COLO829 (cell line): ENCODE measurements at places on chromosomes 13 and 19.

DNA sequence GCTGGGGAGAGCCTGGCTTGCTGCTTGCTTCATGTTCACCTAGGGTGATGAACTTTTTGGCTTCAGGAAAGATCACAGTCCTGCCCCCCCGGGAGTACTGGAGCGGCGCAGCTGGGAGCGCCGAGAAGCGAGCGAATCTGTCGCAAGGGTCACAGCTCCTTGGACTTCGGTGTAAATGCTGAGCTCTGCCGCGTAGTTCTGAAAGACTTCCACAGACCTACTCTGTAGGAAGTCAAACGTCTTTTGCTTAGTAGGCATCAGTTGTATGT, 2.7 kb downstream of the ING1 start:
- no peak for DNase-seq

DNA sequence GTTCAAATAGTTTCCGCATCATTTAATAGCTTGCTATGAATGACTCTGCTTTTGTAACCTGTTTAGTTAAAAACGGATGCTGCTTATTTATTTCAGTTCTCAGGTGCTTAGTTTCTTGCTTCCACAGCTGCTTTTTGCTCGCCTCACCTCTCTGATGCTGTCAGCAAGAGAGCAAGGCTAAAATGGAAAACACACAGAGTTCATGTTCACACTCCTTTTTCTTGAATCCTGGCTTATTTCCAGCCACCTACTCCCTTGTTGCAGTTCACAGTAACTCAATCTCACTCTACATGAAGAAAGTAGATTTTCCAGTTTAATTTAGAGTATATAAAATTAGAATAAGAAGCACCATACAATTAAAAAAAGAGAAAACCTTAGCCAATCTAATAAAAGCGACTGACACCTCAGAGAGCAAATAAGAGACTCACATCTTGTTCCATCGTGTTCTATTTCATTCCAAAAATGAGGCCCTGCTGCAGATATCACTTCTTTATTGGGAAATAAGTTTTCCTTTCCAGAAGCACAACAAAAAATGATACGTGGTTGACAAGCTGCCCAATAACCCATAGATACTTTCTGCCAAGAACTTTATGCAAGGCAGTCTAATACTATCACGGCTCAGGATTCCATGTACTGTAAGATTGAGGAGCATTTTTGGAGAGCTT, 326.1 kb upstream of the SLITRK1 start:
- no peak for DNase-seq

GRCh38 chr19:11963566-11964355, 1.1 kb upstream of the ZNF763 start:
- DNase-seq: peak; percentile 57

DNA sequence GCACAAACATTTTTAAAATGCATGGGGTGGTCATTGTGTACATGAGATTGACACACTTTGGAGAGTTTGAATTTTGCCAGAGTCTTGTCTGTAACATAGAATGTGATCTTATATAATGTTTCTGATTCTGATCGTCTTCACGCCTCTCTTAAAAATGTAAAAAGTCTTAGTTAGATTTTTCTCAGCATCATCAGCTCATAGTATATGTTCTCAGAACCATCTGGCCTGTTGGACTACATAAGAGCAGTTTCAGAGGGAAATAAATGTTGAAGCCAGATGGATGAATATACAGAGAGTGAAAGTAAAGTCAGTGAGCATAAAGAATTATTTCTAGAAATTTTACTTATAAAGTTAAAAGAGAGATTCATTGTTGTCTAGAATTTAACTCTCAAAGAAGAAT, 789.9 kb upstream of the MIR17HG start:
- DNase-seq: no peak

DNA sequence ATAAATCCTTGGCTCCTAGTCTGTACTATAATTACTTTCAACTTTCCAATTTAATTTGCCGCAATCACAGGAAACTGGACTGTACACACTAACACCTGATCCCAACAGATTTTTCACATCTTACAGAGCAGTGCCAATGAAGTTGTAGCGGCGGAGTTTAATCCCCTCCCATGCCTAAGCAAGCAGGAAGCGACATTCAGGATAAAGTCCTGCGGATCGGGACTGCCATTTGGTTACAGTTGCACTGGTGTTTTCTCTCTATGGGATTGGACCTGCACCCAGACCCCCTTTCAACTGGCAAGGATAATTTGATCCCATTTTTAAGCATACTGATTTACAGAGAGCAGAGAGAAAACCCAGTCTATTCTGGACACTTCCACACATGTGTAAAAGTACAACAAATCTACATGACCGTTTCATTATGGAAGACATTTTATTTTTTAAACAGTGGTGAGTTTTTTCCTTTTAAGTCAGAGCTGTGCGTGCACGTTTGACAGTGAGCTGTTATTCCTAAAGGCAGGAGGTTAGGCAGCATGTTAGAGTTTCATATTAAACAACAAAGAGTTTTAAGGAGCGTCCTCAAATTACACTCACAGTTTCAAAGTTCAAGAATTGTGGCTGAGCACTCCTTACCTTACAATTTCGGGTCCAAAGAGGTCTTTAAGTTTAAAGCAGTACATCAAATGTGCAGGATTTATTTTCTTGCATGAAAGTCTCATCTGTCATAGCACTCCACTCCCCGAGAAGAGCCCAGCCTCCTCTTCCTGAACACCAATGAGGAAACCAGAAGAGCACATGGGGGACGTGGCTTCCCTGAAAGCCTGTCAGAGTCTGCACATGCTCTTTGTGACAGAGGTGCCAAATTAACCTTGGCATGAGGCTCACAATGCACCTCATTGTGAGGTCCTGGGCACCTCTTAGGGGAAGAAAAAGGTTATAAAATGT, 141.6 kb upstream of the RFC3 start:
- peak; percentile 71 for DNase-seq

- peak; percentile 19 for DNase-seq
Measured at GRCh38 chr13:42762917-42763316, 18.5 kb upstream of the FAM216B start.

DNA sequence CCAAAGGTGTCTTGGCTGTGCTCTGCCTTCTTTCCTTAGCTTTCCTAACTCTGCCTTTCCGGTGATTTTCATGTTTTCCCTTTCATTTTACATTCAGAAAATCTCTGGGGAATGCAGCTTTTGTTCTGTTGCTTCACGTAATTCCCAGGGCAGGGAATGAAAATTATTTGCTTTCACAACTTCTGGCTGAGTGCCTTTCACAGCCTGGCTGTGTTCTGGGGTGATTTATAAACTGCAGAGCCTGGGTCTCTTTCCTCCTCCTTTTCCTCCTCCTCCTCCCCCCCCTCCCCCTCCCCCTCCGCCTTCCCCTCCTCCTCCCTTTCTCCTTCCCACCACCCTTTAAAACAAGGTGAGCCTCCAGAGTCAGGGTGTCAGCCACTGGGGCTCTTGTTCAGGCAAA, 84.3 kb downstream of the RNASEH2B start:
- DNase-seq: no peak

- DNase-seq: no peak
Measured at GRCh38 chr19:20359933-20360720, 193.1 kb downstream of the ZNF486 start.

DNA sequence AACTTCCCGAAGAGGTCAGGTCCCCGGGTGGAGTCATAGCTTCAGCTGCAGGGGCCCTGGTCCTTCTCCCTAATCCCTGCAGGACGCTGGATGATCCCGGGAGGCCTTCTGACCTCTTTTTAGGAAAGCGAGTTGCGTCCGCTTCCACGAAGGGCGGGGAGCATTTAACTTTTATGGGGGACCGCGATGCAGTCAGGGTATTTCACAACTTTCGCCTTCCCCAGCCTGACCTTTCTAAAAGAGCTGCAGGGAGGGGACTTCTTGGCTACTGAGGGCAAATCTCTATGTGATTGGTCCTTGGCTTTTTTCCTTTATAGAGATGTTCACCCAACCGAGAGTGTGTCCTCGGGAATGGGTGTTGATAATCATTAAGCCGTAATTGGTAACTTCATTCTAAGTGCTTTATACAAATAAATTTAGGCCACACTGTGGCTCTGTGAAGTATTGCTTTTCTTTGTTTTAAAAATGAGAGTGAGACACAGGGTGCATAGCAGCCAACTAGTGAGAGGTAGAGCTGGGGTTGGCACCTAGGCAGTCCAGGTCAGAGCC, 778 bp downstream of the ZNF230 start:
- no peak for DNase-seq

- no peak for DNase-seq
Measured at GRCh38 chr13:102799426-102800144, 666 bp downstream of the BIVM start.

- no peak for DNase-seq
Measured at GRCh38 chr13:71979616-71980015, 112.6 kb upstream of the DACH1 start.

GRCh38 chr19:48547722-48548121, 4.2 kb upstream of the SULT2B1 start:
- no peak for DNase-seq

GRCh38 chr19:31275068-31275334, 74.2 kb downstream of the TSHZ3 start:
- DNase-seq: no peak

DNA sequence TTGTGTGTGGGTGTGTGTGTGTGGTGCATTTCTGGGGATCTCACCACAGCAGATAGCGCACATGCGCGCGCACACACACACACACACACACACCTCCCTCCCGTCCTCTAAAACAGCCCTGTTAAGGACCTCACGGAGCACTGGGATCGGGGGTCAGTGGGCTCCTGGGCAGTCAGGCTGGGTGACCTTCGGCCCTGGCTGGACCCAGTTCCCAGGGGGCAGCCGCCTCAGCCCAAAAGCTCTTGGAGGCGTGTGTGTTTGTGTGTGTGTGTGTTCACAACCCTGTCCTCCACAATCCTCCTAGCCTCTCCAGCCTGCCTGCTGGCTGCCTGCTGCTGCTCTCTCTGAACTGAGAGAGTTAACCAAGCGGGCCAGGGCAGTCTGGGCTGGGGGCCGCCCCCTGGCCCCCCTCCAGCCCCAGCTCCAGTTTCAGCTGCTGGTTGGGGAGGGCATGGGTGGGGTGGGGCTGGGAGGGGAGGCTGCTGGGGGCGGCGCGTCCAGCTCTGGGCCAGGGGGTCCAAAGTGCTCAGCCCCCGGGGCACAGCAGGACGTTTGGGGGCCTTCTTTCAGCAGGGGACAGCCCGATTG, at the start of gene FXYD1:
FXYD1 (plus strand) TSS at position 520 of the 588 bp plus-strand sequence. CDS start 1,256 bp downstream, outside the sequence.
- no peak for DNase-seq

DNA sequence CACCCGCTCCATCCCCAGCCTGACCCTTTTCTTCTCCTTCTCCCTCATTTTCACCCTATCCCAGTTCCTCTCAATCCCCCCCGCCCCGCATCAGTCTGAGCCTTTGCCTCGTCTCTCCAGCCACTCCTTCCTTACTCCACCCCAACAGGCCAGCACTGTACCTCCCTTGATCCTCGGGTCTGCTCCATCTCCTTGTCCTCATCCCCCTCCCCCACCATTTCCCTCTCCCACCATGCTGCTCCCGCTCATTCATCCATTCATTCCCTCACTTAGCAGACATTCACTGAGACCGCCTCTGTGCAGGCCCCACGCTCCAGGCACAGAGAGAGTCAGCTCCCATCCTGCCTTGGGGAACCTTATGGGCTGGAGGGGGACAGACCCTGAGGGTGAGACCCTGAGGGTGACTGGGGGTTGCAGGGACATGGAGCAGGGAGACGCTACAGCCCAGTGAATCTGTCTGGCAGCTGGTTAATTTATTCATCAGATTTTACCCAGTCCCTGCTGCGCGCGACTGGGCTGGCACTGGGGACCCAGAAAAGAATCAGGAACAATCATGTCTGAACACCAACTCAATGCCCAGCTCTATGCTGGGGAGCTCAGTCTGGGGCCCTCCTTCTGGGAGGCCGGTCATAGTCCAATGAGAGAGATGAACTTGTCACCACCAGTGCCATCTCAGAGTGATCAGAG, 881 bp downstream of the ARHGAP33 start:
- no peak for DNase-seq

- DNase-seq: no peak
Measured at GRCh38 chr13:60850526-60850925, 453.5 kb downstream of the TDRD3 start.

DNA sequence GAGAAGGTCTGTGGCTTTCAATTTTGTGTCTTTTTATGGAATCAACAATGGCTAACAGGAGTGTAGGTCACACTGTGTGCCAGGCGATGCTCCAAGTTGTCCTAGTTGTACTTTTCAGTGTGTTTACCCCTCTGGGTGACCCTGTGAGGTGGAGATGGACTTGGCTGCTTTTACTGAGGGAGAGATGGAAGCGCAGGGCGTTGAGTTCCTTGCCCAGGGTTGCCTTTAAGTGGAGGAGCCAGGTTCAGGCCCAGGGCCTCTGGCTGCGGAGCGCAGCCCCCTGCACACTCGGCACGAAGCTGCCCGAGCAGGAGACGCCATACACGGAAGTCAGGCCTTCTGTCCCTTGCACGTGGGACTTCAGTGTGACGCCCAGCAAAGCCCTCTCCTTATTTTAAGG, 112.8 kb downstream of the RAB20 start:
- no peak for DNase-seq

DNA sequence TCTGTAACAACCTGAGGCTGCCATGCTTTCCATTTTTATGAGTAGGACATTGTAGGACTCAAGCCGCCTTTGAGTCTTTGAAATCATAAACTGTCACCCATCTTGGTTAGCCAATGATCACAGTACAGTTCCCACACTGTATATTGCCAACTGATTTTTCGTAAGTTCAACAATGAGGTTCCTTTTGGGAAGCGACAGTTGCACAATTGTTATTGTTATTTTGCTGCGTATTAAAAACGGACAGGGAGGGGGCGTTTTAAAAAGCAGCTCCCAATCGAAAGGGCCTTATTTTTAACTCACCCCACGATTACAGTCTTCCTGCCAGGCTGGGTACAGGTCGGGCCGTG, 601 bp downstream of the SLC46A3 start:
- no peak for DNase-seq

DNA sequence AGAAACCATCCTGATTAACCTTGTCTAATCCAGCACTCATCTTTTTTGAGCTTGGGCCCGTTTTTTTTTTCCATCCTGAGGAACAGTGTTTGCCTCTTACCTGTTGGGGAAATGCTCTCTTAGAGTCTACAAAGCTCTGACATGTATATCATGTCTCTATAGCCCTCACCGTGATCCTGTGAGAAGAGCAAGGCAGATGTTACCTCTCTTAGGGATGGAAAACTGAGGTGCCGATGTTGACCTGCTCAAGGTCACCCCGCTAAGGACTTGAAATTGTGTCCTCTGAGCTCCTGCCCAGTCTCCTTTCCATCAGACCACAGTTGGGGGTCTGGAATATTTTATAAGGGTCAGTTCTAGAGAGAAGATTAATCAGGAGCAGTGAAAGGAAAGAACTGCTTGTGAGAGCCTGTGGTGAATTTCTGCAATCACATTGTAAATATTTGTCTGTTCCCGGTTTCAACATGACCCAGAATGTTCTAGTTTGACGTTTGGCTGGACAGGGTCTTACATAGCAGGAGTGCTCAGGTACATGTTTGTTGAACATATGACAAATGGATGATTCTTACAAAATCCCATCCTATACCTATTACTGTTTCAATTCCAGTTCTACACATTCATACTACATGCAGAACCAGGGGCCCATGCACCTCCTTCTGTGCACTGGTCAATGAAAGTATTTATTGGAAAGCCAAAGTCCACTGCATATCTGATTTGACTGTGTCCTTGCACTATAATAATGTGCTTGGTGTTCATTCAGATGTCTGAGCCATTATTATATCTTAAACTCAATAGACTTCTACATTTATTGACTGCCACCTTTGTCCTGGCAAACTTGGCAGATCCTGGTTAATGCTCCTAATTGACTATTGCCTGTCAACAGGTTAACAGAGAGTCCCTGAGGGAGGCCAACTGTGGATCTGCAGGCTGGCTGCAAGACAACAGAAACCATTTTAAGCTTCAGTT, 12.1 kb downstream of the SLC25A15 start:
- DNase-seq: no peak
